Kidney tubule cell (primary cell): ENCODE measurements at places on chromosomes 3 and 15.

DNA sequence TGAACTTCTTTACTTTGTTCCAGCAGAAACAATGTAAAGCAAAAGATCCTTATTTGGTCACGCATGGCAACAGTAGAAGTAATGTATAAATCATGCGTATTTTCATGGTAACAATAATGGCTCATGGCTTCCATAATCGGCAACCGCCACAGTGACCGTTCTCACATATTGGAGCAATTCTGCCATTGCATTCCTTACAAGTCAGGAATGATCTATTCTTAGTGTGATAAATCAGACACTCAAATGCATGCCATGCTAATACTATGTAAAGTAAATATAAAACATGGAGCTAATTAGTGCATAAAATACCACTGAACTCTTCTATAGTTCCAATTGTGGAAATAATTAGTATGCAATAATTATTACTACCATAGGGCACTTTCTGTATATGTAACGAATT is 13.5 kb upstream of the CERS3 start:
- DNase-seq = no peak

DNA sequence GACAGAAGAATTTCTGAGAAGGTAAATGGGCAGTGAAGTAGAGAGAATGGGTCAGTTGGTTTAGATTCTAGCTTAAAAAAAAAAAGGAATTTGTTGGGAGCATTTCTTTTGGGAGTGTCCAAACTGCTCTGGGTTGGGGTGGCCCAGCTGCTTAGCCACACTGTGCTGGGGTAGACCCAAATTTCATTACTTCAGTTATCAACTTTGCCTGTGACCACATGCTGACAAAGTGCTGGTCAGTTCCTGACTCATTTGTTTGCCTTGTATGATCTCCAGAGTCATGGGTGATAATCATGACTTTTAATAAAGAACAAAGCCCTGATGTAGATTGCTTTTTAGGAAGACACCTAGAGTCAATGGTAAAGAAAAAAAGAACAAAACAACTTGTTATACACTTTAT is 121.5 kb upstream of the FGF7 start:
- peak; percentile 5 for DNase-seq

GRCh38 chr3:184620475-184621119 is 59.0 kb downstream of the EPHB3 start:
- peak; percentile 65 for DNase-seq

- DNase-seq = no peak
Measured at GRCh38 chr15:79083154-79083553, 7.4 kb downstream of the RASGRF1 start.

DNA sequence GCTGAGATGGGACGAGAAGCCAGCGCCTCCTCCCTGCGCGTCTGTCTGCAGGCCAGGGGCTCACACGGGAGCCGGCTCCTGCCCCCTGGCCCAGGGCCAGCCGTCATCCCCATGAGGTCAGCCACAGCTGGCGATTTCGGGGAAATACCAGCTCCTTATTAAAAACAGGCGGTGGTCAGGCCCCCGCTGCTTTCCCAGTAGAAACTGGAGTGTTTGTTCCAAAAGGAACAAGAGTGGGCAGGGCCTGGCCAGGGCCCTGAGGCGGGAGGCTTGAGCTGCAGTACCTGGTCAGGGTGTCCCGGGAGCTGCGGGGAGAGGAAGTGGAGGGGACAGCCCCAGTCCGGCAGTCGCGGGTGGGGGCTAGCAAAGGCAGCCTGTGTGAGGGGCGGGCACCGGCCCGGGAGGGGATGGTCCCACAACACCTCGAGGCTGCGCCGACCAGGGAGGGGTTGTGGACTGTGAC is 17.8 kb downstream of the MYL3 start:
- peak; percentile 58 for DNase-seq

GRCh38 chr3:123695731-123696640 is 111.1 kb upstream of the HACD2 start:
- no peak for DNase-seq

DNA sequence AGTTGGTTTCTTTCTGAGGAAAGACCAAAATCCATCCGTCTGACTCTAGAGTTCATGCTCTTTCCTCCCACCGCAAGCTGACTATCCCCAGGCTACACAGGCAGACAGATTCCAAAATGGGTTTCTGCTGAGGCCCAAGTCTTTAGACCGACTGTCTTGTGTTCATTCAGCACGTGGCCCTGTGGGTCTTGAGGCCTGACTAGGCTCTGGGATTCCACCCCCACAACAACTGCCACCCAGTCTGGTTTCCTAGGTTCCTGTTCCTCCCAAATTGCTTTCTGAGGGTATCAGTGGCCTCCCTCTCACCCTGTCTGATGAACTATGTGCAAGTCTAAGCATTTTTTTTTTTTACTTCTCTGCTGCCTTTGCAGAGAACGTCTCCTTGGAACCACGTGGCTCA is 67.7 kb downstream of the CYP19A1 start:
- no peak for DNase-seq

GRCh38 chr15:29516929-29517328 is 247.3 kb upstream of the NSMCE3 start:
- DNase-seq = peak; percentile 52

GRCh38 chr3:64294771-64295170 is 69.5 kb upstream of the PRICKLE2 start:
- DNase-seq = no peak

DNA sequence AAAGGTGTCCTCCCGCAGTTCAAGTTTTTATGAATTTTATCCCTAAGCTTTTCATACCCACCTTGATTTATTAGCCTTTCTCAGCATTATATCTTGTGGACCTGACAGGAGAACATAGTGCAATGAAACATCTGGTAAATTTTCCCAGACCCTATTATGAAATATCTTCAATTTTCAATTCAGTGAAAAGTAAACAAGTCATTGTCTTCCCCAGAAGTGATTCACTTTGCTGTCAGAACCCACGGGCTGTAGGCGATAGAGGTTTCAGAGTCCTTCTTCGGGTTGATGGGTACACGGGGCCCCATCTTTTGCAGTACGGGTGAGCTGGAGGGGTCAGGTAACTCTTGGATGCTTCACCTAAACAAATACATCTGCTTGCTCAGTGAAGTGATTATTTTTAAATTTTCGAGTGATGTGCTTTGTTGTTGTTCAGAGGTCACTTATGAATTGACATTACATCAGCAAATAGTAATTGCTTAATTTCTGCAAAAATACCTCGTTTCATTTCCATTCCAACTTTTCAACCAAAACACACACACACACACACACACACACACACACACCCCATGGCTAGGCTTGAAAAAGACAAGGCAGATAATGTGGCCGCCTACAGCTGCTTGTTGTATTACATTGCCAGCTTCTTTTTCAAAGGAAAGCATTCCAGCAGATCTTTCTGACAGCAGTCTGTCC is 102.9 kb downstream of the SEMA6D start:
- no peak for DNase-seq

DNA sequence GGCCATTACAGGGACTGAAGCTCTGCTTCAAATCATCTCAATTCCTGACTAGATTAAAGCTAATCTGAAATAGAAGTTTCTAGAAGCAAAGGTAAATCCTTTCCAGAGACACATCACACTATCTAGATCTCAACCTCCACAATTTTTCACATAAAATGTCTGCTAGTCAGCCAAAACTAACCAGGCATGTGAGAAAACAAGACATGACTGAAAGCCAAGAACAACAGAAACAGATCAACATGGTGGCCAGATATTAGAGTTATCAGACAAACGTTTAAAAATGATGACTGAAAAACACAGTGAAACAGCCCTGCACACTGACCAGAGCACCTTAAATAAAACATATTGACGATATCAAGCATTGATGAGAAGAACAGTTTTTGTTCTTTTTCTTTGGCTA is 59.1 kb downstream of the SUMF1 start:
- no peak for DNase-seq

- no peak for DNase-seq
Measured at GRCh38 chr3:127078626-127079025, 95.7 kb downstream of the PLXNA1 start.

- no peak for DNase-seq
Measured at GRCh38 chr3:125005676-125006075, 50.1 kb downstream of the HEG1 start.

- peak; percentile 25 for DNase-seq
Measured at GRCh38 chr3:48445277-48445882, 1.2 kb upstream of the ATRIP start.

GRCh38 chr15:74785194-74786032 is 3.5 kb downstream of the CSK start:
- no peak for DNase-seq

DNA sequence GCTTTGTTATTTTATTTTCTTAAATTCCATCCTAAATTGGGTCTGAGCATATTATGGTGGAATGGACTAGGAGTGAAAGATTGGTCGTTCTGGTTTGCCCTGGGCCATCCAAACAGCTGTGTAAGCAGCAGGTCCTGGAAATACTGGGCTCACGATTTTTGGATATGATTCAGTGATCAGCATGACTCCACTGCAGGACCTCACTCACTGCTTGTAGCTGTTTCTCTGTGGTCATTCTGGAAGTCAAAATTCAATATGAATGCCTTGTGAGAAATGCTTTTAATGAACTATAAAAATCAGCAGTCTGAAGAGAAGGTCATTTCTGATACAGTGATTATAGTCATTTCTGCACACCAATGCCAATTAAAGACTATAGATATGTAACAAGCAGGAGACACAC is 185.0 kb downstream of the RBMS3 start:
- DNase-seq = peak; percentile 38

- DNase-seq = no peak
Measured at GRCh38 chr3:50583897-50584296, 14.6 kb downstream of the HEMK1 start.

DNA sequence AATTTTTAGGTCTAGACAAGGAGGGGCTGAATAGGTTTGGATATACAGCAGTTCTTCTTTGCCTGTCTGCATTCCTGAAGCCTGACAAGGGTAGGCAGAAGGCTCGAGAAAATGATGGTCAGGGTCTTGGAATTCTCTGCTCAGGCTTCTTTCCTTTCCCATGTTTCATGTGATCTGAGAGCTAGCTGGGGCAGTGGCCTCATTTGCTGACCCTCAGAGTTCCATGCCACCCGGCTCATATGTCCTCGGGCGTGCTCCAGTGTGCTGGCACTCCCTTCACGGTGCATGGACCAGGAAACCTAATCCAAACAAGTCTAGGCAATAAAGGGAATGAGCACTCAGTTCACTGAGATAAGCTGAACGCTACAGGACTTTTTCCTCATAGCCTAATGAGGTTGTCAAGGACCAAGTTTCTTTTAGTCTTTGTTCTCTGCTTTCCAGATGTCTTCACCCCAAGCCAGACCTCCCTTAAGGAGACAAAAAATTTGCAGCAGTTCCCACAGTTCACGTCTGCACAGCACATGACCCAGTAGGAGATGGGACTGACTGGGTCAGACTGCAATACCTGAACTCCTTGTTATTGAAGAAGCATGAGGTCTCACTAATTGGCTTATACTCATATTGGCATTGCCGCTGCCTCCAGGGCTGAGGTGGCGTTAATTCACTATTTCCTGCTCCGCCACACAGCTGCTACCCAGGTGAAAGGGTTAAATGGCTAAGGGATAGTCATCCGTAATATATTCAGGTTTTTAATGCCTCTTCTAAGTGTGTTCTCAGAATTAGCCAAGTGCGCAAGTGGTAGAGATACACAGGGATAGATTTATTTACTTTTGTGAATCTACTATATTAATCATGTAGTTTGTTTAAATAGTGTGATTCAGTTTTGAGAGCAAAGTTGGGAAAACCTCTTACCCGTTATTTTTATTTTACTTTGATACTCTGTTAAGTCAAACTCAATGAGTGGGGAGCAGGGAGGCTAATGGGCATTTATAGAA is 15.3 kb upstream of the RTP4 start:
- DNase-seq = peak; percentile 54

DNA sequence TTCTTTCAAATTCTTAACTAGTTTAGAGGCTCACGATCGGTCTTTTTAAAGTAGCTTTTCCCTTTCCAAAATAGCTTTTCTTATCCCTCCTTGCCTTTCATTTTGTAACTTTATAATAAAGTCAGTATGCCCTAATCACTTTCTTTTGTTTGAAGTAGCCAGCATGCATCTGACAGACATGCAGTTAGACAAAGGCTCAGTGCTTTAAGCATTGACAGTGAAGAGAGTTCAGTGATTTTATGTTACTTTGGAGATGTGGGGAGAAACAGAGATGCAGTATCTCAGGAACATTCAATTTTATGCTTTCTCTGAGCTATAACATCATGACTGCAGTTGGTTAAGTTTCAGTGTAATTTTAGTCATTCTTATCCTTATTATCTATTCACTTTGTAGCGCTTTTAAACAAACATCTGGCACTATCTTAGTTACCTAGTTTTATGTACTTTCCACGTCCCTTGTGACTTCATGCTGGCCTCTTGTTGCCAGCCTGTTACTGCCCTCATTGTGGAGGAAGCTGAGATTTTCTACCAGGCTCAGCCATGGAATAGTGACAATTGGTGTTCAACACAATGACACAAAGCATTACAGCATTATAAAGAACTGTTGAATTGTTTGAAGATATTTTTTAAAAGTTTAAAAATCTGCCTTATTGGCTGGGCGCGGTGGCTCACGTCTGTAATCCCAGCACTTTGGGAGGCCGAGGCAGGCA is 90.3 kb downstream of the AKAP13 start:
- no peak for DNase-seq

DNA sequence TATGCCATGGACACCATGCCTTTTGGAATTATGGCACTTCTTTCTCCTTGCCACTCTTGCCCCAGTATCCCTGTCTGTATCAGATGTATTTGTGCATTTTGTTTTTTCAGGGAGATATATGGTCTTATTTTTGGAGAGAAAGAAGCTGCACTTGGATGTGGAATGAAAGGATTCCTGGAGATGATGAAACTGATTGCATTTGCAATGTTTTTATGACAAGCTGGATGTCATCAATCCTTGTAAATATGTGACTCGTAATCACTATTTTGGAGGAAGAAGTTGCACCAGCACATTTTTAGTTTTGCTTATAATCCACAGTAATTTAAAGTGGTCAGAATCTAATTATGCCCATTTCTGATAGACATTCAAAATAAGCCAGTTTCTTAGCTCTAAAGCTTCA is 165.0 kb downstream of the NR1D2 start:
- DNase-seq = no peak

- peak; percentile 5 for DNase-seq
Measured at GRCh38 chr15:84081391-84082168, 154.0 kb upstream of the GOLGA6L4 start.

- no peak for DNase-seq
Measured at GRCh38 chr3:185311991-185312390, 50.9 kb upstream of the MAP3K13 start.

- no peak for DNase-seq
Measured at GRCh38 chr3:161549261-161549660, 52.7 kb downstream of the OTOL1 start.

GRCh38 chr3:193775421-193776077 is 182.5 kb downstream of the OPA1 start:
- no peak for DNase-seq

DNA sequence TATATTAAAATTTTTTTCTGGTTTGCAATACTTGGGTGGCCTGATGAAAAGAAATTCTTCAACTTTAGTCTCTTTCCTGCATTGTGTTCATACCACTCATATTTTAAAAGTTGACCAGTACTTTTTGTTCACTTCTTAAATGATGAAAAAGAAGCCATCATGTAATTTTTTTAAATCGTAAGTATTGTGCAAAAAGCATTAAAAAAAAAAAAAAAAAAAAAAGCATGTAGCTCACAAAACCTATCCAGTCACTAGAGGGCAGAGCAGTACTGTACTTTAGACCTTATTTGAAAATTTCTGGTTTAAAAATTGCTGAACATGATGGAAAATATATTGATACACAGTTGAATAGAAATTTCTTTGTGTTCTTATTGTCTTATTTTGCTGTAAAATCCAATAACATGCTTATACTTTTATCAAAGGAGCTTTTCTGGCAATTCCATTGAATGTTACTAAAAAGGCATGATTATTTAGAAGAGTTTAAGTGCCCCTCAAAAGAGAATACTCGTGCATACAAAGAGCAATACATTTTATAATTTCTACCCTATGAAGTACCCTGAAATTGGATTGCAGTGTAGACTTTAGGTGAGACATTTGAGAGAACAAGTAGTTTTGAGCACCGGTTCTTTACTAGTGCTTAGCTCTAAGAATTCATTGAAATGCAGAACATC is 137.7 kb downstream of the BBX start:
- DNase-seq = peak; percentile 28
